Bone marrow (tissue), 2 donors: ENCODE measurements at places on chromosomes 7 and 10.

DNA sequence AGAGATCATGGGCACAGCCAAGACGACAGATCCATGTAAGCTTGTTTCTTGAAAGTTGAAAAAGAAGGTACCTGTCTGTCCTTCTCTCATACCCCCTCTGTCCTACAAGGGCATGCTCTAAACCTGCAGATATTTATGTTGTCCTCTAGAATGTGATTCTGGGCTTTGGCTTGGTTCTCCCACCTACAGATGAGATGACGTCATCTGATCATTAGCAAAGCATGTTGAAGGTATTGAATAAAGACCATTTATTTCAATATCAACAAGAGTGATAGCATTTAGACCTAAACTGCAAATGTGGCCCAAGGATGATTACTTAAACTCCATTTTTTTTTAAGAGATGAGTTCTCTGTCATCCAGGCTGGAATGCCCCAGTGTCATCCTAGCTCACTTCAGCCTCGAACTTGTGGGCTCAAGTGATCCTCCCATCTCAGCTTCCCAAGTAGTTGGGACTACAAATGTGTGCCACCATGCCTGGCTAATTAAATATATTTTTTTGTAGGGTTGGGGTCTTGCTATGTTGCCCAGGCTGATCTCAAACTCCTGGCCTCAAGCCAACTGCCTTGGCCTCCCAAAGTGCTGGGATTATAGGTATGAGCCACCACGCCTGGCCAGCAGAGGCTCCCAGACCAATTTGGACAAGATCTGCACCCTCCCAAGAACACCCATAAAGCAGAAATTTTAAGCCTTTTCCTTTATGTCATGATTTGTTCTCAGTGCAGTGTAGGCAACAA is 184.2 kb downstream of the PRPF18 start:
- no peak for DNase-seq

DNA sequence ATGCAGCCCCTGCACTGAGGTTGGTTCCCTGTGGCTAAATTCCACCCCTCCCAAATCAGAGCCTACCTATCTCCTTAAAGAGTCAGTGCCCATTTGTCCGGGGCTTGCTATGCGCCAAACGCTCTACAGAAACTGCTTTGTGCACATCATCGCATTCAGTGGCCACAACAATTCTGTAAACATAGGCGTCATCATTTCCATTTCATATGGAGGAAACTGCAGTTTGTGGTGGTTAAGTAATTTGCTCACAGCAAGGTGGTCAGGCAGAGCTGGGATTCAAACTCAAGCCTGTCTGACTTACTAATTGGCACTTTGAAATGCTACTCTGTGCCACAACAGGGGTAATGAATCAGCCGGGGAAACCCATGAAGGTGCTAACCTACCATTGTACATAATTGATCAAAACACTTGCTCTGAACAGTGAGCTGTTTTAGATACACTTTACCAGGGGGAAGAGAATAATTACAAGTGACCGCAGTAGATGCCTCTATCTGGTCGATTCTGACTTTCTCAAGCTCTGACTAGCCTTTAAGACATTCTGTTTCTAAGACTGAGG is 775.5 kb downstream of the LRMDA start:
- no peak for DNase-seq

DNA sequence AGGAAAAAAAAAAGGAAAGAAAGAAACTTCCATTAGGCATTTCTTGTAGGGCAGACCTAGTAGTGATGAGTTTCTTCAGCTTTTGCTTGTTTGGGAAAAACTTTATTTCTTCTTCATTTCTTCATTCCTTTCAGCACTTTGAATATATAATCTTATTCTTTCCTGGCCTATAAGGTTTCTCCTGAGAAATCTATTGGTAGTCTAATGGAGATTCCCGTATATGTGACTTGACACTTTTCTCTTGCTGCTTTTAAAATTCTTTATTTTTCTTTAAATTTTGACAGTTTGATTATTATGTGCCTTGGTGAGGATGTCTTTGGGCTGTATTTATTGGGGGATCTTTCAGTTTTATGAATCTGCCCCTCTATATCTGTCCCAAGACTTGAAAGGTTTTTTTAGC is 3.9 kb upstream of the BTAF1 start:
- no peak for DNase-seq

GRCh38 chr10:86047588-86047987 is 319.0 kb downstream of the GRID1 start:
- DNase-seq: no peak

- DNase-seq: no peak
These were observed 42.3 kb downstream of the PFKP start for GRCh38 chr10:3109633-3110032.

GRCh38 chr7:2487586-2488271 is 11.5 kb upstream of the GRIFIN start:
- DNase-seq: no peak

- no peak for DNase-seq
These were observed 65.6 kb downstream of the HIPK2 start for GRCh38 chr7:139711991-139712743.

DNA sequence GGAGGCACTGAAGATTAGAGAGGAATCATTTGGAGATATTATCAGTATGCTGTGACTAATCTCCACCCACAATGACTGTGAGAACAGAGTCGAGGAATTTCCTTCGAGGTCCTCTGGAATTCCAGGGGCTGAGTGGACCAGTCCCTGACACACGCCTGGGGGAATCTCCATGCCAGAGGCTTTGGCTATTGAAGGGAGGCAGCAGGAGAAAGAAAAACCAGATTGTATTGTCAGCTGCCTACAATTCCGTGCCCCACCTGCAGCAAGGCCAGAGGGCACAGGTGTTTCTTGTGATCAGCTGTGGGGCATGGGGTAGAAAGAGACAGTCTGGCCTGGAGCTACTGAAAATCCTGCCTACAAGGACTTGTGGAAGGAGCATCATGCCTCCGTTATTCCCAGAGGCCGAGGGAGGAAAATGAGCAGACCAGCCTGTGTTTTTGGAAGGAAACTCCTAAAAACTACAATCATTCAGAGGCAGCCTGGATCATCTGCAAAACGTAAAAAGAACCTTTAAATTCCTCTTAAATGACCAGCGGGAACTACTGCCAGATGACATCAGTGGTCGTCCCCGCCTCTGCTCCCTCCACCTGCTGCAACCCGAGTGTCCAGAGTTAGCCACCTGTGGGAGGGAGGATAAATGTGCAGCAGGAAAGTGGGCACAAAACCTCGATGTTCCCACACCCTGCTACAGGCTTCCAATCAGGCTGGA is 25.4 kb upstream of the ANK3 start:
- no peak for DNase-seq

DNA sequence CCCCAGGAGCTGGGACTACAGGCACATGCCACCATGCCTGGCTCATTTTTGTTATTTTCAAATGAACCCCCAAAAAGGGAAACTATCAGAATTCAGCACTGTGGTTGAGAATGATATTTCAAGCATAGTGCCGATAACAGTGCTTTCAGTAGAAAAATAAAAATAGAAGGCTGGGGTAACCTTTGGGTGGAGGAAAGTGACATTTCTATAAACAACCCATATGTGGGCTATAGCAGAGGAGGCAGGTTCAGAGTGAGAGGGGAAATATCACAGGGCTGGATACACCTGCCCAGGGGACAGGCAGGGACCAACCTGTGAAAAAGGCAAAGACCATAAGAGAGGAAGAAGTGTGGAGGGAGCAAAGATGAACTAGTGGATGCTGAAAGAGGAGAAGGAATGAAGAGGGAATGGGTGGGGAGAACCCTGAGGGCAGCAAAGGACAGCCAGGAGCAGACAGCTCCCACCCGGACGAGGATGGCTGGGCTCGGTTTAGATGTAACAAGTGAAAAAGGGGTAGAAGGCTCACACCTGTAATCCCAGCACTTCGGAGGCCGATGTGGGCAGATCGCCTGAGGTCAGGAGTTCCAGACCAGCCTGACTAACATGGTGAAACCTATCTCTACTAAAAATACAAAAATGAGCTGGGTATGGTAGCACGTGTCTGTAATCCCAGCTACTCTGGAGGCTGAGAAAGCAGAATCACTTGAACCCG is 56.5 kb downstream of the MAP3K8 start:
- DNase-seq: no peak

DNA sequence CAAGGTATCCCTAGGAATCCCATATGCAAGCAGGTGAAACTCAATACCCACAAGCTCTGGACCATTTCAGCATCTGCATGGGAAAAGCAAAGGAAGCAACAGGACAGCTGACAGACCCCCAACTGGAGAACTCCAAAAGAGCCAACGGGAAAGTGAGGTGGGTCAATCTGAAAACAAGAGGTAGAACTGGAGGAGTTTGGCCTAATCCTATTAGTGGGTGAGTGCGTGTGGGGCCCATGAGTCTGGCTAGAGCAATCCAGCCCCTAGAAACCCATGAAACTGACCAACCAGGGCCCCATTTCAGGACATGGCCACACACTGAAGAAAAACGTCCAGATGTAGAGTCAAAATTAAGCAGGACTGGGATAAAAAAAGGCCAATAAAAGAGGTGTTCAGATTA is 26.6 kb upstream of the WNT8B start:
- no peak for DNase-seq

- no peak for DNase-seq
These were observed 55.0 kb downstream of the PDIA4 start for GRCh38 chr7:148973256-148973655.

DNA sequence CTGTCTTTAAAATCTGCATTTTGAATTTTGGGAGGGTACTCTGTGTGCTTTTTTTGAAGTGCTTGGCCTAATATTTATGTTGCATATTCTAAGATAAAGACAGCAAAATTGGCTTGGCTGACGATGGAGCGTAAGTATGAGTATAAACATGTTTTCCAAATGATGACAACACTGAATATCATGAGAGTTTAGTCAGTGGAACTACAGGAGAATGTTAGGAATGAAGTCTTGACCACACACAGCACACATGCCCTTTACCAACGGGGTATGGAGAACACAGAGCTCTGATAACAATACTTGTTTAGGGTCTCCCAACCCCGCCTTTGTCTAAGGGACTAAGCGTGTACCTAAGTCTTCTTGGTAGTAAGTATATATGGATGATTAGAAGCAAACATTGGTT is 253.9 kb upstream of the FZD8 start:
- no peak for DNase-seq

GRCh38 chr7:105693576-105693975 is 112.3 kb upstream of the EFCAB10 start:
- DNase-seq: no peak

DNA sequence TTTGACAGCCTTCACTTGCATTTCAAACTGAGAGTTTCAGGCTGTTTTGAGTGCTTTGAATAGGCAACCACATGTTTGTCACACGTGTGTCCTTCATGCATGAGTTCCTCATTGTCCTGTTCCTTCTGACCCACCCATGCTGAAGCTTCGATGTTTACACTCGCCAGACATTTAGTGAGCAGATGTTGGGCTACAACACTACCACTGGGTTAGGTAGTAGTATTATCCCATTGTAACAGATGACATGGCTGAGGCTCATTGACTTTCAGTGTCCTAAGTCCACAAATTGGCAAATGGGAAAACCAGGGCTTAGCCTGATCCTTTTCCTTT is 456.1 kb downstream of the PHTF2 start:
- no peak for DNase-seq

GRCh38 chr7:41679566-41679965 is 23.3 kb downstream of the INHBA start:
- DNase-seq: no peak

DNA sequence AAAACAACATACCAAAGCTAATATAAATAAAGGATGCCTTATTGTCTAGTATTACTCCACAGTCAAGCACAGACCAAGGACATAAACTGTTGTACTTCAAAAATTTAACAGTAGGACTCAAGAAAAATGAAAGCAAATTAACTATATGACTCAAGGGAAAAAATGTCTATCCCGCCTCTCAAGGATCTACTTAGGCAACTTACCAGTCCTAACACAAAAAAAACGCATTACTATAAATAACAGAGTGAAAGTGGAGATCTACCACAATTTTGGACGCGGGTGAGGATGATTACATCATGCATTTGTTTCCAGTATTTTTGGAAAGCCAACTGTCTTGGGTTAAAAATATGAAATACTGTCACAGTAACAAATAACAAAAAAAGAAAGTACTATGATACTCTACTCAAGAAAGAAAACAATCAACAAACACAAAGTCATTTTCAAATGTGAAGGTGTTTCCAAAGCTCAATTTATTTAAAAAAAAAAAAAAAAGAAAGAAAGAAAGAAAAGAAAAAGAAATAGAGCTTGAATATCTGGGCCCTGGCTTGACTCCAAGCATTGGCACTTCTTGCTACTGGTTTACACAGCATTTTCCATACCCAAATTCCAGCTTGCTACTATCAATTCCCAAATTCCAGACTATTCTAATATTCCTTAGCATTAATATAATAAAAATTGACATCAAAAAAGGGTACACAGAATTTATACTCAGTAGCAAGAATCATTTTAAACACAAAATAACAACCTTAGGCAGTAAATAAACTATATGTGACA is 99.4 kb downstream of the RSU1 start:
- no peak for DNase-seq

- no peak for DNase-seq
These were observed 29.0 kb downstream of the CUL1 start for GRCh38 chr7:148727501-148728278.

DNA sequence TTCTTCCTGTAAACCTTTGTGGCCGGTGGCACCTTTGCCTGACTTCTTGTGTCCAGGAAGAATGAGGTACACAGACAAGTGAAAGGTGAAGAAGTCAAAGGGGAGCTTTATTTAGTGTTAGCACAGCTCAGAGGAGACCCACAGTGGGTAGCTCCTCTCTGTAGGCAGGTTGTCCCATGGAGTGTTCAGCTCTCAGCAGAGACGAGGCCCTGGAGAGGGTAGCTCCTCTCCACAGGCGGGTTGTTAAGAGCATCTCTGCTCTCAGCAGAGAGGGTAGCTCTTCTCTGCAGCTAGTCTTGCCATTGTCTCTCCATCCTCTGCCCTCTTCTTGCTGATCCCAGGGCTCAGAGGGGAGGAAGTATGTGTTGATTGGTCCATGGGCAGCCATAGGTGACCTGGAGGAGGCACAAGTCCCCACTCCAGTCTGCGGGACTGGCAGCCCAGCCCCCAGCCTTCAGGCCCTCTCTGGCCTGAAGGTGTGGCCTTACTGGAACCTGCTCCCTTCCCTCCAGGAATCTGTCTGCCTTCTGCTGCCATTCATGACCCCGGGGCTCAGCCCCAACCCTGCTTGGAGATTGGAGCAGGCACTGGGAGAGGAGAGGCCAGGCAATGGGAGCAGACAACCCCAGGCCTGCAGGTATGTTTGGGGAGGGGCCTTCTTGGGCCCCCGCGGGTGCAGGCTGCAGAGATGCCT is 24.5 kb downstream of the HHEX start:
- DNase-seq: no peak

DNA sequence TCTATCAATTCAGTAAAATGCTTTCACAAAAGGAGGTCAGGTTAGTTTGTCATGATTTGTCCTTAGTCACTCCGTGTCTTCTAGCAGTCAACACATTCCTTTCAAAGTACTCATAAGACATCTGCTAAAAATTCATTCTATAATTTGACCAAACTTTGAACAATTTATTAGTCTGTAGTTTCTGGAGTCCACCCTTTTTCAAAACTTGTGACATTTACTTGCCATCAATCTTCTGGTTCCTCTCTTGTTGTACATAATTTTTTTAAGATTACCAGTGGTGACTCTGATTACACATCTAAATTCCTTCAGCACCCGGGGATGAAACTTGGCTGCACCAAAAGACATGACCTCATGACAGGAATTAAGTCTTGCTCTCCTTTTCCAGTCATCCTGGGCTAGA is 130.1 kb downstream of the NEBL start:
- no peak for DNase-seq

- no peak for DNase-seq
These were observed 1035.1 kb downstream of the CNTNAP2 start for GRCh38 chr7:147151661-147152060.
